ENCODE measurements at places on chromosomes 12 and 14.
A peak's percentile ranks its signal among the peaks of the same experiment; 100 is the strongest.

GRCh38 chr14:96194657-96195431, 9.8 kb upstream of the BDKRB2 start:
- no peak for DNase-seq

GRCh38 chr14:85533023-85533860, 3.3 kb downstream of the FLRT2 start:
- no peak for DNase-seq

DNA sequence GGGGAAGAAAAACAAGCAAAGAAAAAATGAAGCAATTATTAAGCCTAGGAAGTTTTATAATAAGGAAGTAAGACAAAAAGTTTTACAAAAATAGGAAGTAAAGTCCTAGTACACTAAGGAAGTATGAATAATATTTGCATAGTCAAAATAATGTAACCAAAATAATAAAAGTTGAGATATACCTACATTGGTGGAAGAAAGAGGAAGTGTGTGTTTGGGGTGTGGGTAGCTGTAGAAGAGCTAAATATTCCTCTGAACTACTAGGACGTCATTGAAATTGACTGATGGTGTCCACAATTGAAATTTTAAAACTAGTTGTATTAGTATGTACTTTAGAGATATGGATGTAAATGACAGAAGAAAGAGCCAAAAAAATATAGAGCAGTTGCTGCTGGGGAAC, 228.4 kb upstream of the OTX2 start:
- DNase-seq, result no peak

GRCh38 chr14:65976761-65977404, 509.3 kb upstream of the CCDC196 start:
- DNase-seq, result no peak

- no peak for DNase-seq
Measured at GRCh38 chr14:59018978-59019377, 169.5 kb upstream of the DAAM1 start.

DNA sequence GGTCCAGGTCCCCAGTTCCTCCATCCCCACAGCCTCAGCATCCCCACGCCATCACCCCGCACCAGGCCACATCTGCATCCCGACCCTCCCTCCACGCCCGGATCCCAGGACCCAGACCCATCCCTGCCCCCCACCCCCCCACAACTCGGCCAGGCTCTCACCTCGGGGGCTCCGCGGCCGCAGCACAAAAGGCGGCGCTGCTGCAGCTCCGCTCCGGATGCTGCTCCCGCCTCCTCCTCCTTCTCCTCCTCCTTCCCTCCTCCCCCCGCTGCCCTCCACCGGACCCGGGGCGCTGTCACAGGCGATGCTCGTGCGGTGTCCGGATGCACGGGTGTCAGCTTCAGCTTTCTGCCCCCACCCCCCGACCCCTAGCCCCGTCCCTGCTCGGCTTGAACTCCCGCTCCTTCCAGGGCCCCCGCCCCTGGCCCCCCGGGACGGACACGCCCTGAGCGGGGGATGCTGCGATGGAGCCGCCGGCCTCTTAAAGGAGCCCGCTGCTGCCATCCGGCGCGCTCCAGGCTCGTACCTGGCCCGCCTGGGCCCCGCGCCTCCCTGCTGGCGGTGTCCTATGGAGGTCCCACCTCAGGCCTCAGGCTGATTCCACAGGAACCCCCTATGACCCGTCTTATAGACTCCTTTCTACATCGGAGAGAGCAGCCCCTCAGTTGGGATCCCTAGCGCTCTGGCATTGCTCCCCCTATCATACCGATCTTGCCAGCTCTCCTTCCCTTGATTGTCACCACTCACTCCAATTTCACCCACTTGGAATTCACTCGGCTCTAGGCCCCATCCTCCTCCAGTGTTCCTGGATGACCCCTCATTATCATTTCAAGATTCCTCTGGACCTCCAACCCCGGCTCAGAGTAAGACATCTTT, at the start of gene MAP3K12:
MAP3K12 (minus strand) TSS at position 193 of the 876 bp plus-strand sequence. CDS start 12,067 bp downstream, outside the sequence.
- DNase-seq, result peak; percentile 61

DNA sequence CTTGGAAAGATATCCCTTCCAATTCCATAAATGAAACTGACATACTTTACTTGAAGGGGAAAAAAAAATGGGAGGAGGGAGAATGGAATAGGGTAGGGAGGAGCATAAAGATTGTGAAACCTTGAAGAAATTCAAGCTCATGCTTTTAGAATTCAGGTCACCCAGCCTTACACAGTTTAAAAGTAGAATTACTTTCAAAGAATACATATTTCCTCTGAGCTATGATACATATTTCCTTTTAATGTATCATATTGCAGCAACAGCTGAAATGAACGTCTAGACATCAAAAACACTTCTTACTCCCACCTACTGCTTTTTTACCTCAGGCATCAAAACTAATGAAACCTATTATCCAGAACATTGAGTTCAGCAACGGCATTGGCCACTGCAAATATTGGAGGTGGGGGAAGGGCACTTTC, 156.0 kb downstream of the MED13L start:
- no peak for DNase-seq

DNA sequence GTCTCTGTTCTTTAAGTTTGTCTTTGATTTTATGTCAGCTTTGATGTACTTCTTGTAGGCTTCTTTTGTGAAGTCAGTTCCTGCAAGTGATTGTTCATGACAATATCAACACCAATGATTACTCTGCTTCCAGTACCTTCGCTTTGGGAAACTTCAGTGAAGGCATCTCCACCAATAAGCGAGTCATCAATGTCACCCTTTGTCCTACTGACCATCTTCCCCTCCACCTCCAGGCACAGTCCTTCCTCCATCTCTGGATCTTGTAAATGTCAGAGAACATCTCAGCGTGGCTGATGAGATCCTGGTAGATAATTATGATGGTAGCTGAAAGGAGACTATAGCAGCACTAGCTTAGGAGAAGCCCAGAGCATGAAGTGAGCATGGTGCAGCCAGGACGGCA, 40.4 kb upstream of the A2M start:
- no peak for DNase-seq

DNA sequence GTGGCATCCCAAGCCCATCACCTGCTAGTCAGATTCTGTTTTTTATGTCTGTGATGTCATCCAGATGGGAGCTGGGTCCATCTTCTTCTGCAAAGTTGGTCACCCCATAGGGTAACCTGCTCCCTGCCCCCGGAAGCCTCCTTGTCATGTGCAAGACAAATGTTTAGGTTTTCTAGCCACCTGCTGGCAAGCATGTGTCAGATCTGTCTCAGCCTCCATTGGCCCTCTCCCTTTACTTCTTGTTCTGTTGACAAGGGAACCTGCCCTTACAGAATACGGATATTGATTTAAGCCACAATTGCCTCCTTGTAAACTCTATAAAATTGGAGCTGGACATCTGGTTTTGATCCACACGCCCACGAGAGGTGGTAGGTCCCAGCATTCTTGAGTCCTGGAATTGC, 7.5 kb downstream of the NTF3 start:
- no peak for DNase-seq

GRCh38 chr12:110109037-110109836, 14.9 kb upstream of the IFT81 start:
- DNase-seq, result no peak

DNA sequence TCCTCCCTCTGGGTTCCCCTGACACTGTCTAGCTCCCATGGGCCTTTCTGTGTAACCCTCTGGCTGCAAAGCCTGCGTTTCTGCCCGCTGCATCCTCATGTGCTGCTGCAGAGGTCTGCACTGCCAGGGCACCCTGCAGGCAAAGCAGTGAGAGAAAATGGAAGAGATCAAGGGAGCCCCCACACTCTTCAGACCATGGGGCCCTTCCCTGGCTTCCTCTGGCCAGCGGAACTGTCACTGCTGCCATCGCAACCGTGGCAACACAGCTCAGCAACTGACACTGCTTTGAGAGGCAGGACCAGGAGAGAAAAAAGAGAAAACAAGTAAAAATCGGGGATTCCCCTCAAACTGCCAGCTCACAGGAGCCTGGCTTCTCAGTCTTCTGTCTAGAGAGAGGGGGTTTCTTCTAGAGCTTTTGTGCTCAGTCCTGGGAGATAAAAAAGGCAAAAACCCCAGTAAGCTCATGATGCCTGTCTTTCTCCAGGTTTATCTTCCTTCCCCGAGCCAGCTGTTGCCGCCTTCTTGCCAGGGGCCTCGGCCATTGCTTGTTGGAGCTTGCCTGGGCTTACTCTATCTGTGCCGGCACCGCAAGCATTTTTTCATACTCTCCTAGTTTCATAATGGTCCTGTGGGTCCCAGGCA, 38.9 kb downstream of the C14orf132 start:
- no peak for DNase-seq

GRCh38 chr14:92382677-92383076, 59.7 kb downstream of the SLC24A4 start:
- no peak for DNase-seq

Data from stimulated activated CD4-positive, alpha-beta T cell treated with anti-CD3 and anti-CD28 coated beads, Interleukin-12 subunit alpha, Interleukin-12 subunit beta, amount 100 ng/mL, for 48 hours (primary cell).